Activated CD4-positive, alpha-beta memory T cell treated with anti-CD3 and anti-CD28 coated beads, Interleukin-2, amount 10 ng/mL, durations not matched to agents 7 days and 5 days (primary cell): ENCODE measurements at places on chromosomes 2 and 18.

- DNase-seq, result no peak
These were observed 230.3 kb downstream of the DYSF start for GRCh38 chr2:71683666-71684065.

DNA sequence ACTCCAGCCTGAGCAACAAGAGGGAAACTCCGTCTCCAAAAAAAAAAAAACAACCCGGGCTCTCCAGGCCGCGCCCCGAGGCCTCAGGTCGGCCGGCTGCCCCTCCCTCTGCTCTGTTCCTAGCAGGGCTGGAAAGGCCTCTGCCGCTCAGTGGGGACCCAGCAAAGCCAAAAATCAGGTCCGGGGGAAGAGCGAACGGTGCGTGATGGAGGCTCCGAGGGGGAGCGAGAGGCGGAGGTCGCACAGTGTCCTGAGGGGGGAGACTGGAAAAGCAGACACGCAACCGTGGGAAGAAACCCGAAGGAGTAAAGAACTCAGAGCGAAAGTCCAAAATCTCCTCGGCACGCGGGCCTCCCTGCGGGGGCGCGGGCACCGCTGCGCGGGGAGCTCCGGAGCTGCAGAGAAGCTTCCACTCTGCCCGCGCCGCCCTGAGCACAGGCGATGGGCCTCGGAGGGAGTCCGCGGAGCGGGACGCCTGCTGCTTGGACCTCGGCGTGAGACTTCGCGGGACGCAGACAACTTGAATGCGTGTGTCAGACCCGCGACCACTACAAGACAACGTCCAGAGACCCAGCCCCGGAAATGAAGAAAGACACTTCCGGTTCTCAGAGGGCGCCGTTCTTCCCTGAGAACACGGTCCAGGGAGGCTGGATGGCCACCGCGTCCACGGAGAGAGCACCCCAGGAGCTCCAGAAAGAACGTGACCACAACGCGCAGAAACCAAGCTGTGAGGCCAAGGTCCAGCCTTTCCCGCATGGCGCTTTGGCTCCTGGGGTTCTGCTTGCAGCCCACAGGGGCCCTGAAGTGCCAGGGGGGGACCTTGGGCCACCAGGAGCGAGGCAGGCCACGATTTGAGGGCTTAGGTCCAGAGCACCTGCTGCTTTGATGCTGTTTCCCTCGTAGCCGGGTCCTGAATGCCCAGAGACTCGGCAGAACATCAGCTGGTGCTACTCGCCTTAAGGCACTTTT, 219.8 kb downstream of the DPP10 start:
- no peak for DNase-seq

GRCh38 chr2:122980671-122981070, 1044.4 kb upstream of the CNTNAP5 start:
- DNase-seq, result no peak

- peak; percentile 45 for DNase-seq
These were observed 91.7 kb upstream of the EPC2 start for GRCh38 chr2:148552675-148553331.

GRCh38 chr18:58793361-58793760, 71.3 kb upstream of the ZNF532 start:
- no peak for DNase-seq

DNA sequence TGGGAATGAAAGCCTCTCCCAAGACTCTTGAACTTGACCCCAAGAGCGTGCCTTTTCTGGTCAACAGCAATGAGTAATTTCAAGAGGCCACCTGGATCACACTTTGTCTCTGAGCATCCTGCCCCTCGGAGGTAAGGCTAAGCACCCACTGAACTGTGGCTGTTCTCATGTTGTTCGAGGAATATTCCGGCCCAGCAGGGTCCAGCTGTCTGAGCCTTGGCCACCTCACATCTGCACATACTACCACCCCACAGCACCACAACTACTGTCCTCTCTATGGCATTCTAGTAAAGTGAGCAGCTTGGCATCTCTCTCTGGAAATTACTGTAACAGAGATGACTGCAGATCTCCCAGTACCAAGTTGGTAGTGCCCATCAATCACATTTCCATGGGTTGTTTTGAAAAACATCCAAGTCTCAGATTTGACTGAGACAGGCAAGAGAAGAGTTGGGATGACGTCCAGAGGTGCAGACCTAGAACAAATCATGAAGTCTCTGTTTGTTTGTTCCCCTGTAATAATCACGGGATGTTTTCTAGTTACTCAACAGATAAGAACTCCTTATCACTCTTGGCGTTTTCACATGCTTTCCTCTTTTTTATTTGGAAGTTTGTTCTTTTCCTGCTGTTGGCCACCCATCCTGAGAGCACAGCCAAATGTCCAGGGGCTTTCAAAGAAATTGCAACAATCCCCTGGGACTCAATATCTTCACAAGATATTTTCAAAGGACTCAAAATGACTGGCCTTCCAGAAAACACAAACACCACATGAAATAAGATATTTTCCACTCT, 336.0 kb upstream of the TNP1 start:
- no peak for DNase-seq

DNA sequence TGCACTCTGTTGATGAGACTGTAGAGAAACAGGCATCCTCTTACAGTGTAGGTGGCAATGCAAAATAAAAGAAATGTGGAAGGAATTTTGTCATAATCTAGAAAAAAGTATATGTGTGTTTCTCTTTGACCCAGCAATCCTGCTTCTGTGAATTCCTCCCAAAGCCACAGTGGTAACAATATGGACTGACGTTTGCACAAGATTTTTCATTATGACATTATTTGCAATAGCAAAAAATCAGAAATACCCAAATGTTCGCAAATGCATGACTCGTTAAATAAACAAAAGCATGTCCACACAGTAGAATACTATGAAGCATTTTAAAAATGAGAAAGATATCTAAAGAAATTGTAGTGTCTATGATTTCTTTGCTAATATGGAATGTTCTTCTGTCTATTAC, 255.2 kb upstream of the NRP2 start:
- DNase-seq, result no peak

GRCh38 chr2:106020821-106021661, 173.1 kb downstream of the UXS1 start:
- no peak for DNase-seq

- no peak for DNase-seq
These were observed 150.1 kb downstream of the UXS1 start for GRCh38 chr2:106044021-106044420.

DNA sequence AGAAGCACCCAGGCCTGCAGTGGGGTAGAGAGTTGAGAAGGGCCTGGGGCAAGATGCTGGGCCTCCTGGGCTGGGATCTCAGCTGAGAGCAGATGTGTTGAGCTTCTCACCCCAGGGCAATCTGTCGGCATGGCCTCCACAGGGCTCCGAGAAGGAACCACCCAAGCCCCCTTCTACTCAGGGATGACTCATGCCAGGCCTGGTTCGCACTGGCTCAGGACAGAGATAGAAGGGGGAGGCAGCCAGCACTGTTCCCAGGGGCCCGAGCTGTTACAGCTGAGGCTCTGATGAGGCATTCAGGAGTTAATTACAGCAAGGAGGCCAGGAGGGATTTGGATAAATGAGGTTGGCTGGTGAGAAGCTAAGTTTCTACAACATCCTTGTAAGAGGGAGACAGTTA, 62.5 kb downstream of the CENPO start:
- DNase-seq, result no peak

- DNase-seq, result no peak
These were observed 156.1 kb downstream of the MSH2 start for GRCh38 chr2:47558768-47559684.

- peak; percentile 26 for DNase-seq
These were observed 41.5 kb upstream of the RPE start for GRCh38 chr2:209960676-209961630.

- DNase-seq, result no peak
These were observed 90.7 kb downstream of the STK39 start for GRCh38 chr2:168156661-168157060.

DNA sequence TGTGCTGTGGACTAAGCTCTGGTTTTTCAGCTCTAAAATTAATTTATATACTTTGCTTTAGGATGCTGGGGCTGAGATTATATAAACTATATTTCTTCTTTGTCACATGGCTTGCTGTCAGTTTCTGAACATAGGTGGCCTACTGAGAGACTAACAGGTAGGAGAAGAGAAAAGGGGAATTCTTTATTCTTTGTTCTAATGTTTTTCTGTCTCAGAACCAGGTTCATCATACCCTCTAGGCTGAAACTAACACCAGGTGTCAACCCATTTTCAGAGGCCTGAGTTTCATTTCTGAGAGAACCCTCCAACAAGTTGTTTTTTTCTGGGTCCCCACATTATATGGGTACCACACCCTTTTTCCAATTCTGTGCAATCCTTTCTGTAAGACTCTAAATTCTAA, 843.6 kb downstream of the TRIB2 start:
- no peak for DNase-seq

GRCh38 chr2:24576146-24576545, 85.1 kb downstream of the NCOA1 start:
- DNase-seq, result no peak

- no peak for DNase-seq
These were observed 40.8 kb downstream of the RNF152 start for GRCh38 chr18:61851940-61852451.
